Fibroblast of skin of right biceps (primary cell): ENCODE measurements at places on chromosomes 7 and 10.

- DNase-seq: peak; percentile 83
These were observed 31.2 kb downstream of the SMNDC1 start for GRCh38 chr10:110273474-110273873.

DNA sequence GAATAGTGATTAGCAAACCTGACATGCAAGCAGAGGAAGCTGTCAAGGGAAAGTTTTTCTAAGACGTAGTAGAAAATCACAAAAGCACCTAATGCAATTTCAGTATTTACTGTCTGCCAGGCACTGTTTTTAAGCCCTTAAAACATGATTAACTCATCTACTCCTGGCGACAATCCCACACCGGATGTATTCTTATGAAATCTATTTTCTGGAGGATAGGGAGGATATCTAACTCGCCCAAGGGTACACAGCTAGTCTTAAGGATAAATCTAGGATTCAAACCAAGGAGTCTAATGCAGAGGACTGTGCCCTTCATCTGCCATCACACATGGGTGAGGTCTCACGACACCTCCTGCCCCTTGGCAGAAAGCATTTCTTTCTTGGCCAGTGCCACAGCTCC is 47.8 kb upstream of the FIGNL1 start:
- DNase-seq: no peak

DNA sequence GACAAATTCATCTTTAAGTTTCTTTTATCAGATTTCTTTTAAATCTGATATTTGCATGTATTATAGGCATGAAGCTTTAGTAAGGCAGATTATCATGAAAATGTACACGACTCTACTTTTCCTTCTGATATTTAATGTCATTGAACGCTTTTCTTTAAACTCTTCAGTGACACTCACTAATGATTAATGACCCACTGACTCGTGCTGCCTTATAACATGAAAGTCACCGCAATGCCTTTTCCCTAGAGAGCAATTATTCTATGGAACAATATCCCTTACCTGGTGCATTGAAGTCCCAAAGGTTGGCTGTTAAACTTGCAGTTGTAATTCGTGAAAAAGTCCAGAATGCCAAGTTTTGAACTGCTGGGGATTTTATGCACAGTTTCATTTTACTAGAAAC is 33.4 kb upstream of the HGF start:
- no peak for DNase-seq

- DNase-seq: no peak
These were observed 20.1 kb upstream of the CDK6 start for GRCh38 chr7:92856436-92856835.

- DNase-seq: peak; percentile 44
These were observed 350.4 kb downstream of the RPS24 start for GRCh38 chr10:78384049-78384431.

GRCh38 chr10:126732868-126733267 is 62.4 kb upstream of the C10orf90 start:
- DNase-seq: no peak

DNA sequence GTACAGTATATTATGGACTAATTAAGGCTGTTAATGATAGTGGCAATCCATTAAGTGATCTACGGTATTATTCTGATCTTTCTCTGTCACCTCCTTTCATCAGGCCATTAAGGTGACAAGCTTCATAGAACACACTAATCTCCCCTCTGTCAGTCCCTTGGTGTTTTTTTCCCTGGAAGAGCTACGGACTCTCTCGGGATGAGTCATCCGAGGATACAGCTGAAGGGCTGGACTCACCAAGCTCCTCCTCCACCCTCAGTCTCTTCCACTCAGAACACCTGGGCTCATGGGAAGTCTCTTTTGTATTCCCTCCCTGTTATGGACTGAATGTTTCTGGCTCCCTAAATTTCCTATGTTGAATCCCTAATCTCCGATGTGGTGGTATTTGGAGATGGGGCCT is 69.8 kb upstream of the PLXNA4 start:
- no peak for DNase-seq

DNA sequence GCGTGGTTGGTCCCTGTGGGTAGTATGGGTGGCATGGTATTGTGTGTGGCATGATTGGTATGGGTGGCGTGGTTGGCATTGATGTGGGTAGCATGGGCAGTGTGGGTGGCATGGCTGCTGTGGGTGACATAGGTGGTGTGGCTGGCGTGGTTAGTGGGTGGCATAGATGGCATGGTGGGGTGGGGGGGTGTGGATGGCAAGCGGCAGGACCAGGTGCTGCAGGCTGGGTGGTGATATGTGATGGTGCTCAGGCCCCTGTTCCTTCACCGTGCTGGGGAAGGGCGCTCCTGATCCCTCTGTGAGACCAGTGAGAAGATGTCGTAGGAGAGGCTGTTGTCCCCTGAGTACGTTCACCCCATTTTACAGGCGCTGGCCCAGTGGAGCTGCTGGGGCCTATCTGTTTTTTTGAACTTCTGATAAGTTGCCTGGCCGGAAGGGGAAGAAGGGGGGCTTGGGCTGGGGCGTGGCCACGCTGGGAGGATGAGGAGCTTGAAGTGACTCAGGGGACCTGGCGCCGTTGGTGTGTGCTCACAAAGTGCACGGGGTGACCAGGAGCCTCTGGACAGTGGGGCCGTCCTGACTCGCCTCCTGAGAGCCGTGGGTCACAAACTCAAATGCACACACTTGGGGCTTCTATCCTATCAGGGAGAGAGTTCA is 17.5 kb downstream of the INPP5A start:
- no peak for DNase-seq

- DNase-seq: no peak
These were observed 46.1 kb downstream of the WIPF3 start for GRCh38 chr7:29852457-29852856.

DNA sequence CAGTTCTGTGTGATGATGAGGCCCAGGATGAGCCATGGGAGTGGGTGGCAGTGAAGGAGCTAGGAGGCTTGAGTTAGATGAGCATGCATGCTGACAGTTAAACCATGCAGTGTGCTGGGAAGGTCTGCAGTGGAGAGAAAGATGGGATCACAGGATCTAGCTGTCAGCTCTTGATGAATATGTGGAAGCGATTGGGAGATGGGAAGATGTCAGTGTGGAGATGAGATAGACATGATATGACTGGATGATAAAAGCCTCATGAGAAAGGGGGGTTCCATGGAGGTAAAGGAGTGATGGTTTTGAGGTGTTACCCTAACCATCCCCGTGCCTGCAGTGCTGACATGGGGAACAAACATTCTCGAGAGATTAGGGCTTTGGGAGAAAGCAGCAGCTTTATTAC is 165.0 kb upstream of the CTBP2 start:
- no peak for DNase-seq

DNA sequence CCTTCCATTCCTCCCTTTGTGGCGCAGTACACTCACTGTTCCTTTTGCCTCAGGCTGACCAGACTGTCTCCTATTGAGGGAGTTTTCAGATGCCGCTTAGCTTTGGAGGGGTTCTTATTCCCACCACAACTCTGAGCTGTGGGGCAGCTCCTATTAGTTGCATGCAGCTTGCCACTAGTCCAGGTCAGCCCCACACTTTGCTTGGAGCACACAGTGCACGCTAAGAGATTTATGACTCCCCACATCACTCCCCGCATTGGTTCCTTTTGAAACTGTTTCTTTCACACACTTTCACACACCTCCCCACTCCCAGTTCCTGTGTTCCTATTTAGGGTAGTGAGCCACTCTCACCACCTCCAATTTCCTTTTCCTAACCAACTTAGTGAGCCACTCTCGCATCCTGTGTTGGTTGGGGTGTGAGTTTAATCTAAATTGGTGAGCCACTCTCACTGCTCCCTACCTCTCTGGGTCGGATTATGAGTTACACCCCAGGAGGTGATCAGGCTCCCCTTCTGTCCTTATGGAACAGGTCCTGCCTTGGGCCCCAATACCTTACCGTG is 10.4 kb upstream of the ZNF485 start:
- peak; percentile 6 for DNase-seq

DNA sequence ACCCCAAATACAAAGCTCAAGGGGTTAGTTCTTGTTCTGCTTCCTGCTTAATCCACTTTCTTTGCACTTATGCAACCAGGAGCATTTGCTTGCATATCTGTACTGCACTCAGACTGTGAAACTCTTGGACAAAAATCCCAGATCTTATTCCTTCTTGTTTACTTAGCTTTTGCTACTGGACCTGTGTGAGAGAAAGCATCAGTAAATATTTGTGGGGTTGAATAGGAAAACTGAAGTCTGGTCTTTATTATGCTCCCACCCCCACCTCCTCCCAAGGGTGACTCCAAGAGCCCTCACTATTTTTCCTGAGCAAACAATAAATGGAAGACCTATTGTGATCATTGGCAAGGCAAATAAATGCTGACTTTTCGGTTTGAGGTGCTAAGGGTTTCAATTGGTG is 57.1 kb upstream of the VSTM2A start:
- no peak for DNase-seq

GRCh38 chr7:135943134-135943879 is 33.9 kb downstream of the MTPN start:
- DNase-seq: peak; percentile 38

DNA sequence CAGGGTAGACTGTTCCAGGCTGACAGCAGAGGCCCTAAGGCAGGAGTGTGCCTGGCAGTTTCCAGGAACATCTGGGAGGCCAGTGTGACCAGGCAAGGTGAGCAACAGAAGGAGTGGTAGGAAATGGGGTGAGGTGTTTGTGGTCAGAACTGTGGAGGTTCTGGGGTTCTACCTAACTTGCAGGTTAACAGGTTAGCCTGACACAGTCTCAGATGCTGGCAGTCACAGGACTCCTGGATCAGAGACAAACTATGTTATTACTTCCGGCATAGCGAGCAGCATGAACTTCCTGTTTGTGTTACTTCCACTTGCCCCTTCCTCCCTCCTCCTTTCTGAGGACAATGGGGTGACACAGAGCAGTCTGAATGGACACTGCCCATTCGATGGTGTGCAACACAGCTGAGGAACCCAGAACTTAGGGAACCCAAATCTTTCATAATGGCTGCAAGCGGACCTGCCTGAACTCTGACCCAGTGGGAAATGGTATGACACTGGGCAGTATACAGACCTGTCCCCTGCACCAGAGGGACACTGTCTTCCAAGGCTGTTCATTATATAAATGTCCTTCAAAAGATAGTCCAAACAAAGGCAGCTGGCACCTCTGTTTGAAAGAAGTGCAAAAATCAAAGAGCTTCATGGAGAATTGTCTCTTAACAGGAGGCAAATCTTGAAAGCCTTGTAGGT is 3.9 kb upstream of the SAR1A start:
- DNase-seq: no peak

DNA sequence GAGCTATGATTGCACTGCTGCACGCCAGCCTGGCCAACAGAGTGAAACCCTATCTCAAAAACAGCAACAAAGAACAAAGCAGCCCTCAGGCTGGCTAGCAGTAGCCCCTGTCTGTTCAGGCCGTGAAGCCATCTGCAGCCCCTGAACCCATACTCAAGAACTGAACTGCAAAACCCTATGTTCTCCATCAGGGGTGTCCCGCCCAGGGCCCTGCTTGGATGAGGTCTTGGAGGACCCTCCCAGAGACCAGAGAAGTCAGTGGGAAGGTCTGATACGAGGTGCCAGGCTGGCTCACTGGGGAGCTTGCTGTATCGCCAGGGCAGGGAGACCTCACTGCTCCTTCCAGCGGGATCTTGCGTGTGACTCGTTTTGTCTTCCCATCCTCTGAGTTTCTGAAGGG is 39.3 kb downstream of the RBM17 start:
- no peak for DNase-seq

- peak; percentile 98 for DNase-seq
These were observed 19.3 kb downstream of the PPP1R3C start for GRCh38 chr10:91613411-91614187.

DNA sequence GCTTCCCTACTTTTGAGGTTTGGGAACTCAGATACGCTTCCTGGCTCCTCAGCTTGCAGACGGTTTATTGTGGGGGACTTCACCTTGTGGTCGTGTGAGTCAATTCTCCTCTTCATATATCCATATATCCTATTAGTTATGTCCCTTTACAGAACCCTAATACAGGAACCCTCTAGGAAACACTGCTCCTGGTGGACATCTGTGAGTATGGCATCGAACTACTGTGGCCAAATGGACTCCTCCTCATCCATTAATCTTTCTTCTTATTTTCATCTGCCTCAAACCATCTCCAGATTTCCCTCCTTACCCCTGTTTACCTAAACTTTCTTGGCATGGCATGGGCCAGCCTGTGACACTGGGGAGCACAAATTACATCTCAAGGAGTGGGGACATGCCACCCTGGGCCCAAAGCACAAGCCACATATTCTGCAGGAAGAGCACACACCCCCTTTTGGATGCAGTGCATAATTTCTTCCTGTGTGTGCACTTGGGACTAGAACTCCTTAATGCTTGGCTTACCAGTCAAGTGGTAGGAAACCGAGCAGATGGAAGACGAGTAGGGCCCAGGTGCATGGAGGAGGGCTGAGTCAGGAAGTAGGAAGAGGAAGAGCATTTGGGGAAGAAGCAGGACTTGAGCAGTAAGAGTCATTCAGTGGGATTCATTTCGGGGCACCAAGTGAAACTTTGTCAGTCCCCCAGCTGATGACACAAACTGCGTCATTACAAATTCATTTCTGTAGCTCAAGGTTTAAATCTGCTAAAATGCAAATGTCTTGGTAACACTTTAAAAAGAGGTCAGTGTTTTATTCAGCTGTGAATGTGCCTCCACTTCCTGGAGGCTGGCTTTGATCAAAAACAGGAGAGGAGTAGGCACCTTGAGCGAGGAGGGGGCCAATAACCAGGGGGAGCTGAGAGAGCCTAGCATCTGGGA is 80.8 kb upstream of the PLXNA4 start:
- no peak for DNase-seq

GRCh38 chr10:4285121-4285520 is 500.1 kb upstream of the KLF6 start:
- DNase-seq: peak; percentile 45
